ENCODE measurements at places on chromosomes 4 and X.

DNA sequence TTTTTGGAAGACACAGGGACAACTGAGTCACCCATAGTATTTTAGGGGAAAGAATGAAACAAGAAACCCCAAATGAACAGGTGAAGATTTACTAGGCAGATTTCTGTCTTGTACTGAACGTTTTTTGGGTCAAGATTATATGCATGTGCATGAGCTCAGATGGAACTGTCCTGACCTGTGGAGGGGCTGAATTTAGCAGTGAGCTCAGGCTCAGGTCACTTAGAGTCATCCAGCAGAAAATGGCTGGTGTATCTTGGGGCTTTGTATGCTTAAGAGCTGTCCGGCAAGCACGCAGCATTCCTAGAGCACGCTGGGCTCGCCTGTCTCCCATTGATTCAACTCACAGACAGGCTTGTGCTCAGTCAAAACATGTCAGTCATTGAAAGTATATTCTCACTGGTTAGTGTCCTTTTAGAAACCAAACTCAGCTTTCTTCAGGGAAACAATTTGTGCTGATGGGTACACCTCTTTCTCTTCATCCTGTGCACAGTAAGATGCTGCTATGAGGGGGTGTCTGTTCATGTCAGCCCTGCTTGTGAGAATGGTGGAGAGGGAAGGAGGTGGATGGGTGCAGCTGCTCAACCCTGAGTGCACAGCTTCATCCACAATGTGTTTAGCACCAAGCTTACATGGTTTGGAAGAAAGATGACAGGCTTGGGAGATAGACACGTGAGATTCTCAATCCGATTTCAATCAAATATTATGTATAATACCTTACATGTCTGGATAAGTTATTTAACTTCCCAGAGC, 47.5 kb upstream of the PDLIM3 start:
- no peak for DNase-seq

GRCh38 chrX:21153503-21153902, 220.7 kb upstream of the CNKSR2 start:
- DNase-seq, result no peak

GRCh38 chr4:139704915-139705485, 39.4 kb downstream of the MGST2 start:
- no peak for DNase-seq

GRCh38 chr4:26787461-26788340, 72.9 kb upstream of the STIM2 start:
- DNase-seq, result peak; percentile 1

GRCh38 chrX:114038358-114038757, 545.5 kb upstream of the HTR2C start:
- DNase-seq, result no peak

GRCh38 chrX:110409925-110410324, 51.3 kb downstream of the RTL9 start:
- no peak for DNase-seq

DNA sequence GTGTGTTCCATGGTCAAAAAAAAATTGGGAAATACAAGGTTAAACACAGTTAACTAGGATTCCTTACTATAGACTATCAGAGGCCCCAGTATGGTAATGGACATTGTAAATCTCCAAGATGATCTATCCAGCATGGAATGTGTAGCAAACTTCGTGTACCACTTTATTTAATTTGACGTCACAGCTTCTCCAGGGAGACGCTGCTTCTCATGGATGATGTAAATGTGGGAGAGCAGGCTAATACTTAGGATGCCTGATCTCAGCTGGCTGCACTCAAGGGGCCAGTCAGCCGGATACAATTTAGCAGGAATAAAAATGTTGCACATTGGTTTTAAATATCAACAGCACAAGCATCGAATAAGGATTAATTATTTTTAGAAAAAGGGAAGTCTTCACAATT, 111.7 kb upstream of the HPF1 start:
- no peak for DNase-seq

GRCh38 chrX:124358800-124359383, 12.5 kb downstream of the SH2D1A start:
- DNase-seq, result no peak

DNA sequence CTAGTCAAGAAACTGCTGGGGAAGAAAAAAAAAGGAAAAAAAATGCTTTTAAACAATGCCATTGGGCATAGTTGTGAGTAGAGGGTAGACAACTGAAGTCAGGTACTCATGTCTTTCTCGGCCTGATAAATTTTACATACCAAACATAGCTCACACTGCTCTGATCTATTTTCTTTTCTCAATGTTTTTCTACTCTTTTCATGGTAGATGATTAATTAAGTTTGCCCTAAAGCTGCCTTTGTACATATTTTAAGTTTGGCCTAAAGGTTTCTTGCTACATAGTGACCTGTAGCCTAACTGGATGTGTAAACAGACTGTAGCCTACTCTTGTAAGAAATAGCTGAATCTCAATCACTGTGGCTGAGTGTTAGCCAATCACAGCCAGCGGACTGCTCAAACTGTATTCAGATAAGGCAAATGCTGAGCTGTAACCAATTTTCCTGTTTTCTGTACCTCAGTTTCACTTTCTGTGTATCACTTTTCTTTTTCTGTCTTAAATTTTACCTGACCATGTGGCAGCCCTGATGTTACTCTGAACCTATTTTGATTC, 121.0 kb downstream of the PCDH10 start:
- DNase-seq, result no peak

GRCh38 chr4:149784018-149784417, 31.6 kb downstream of the IQCM start:
- no peak for DNase-seq

- DNase-seq, result no peak
Measured at GRCh38 chrX:120310861-120311726, at the start of gene TMEM255A. Gene TMEM255A (minus strand): TSS chrX:120311461. CDS start chrX:120311309, 152 bp downstream.
